Activated CD8-positive, alpha-beta memory T cell treated with anti-CD3 and anti-CD28 coated beads for 24 hours (primary cell): ENCODE measurements at places on chromosomes 12 and 14.

GRCh38 chr12:58283553-58283952 lies 342.2 kb downstream of the ATP23 start:
- no peak for DNase-seq

GRCh38 chr12:40999210-40999609 lies 188.9 kb upstream of the PDZRN4 start:
- DNase-seq, result no peak

GRCh38 chr12:99111600-99111999 lies 466.5 kb downstream of the APAF1 start:
- DNase-seq, result no peak

- no peak for DNase-seq
Measured at GRCh38 chr14:23132970-23133369, 13.9 kb upstream of the CEBPE start.

- no peak for DNase-seq
Measured at GRCh38 chr14:98183556-98183955, 1088.4 kb downstream of the BCL11B start.

- DNase-seq, result no peak
Measured at GRCh38 chr12:26694402-26694801, 138.6 kb downstream of the ITPR2 start.

GRCh38 chr14:36820111-36820709 lies 158.6 kb downstream of the PAX9 start:
- no peak for DNase-seq

GRCh38 chr12:103688376-103689063 lies 101.4 kb downstream of the STAB2 start:
- no peak for DNase-seq
